ENCODE measurements at places on chromosomes 1 and 21.

GRCh38 chr1:22851517-22851916 lies 121.1 kb downstream of the LACTBL1 start:
- no peak for DNase-seq

DNA sequence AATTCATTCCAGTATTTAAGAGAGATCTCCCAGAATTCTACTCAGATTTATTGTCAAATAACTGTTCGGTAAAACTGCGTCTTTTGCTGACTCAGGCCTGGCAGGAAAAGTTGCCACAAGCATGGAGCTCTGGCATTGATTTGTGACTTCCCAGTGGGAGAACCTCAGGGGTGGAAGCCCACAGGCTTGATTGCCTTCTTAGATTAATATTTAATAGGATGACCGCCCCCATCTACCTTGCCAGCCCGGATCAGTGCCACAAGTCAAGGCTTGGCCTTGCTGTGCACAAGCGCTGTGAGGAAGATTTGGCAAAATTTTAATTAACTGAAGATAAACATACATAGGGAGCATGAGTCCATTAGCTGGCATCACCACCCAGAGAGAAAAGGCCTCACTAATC lies 93.5 kb downstream of the LRIG2 start:
- DNase-seq, result no peak

DNA sequence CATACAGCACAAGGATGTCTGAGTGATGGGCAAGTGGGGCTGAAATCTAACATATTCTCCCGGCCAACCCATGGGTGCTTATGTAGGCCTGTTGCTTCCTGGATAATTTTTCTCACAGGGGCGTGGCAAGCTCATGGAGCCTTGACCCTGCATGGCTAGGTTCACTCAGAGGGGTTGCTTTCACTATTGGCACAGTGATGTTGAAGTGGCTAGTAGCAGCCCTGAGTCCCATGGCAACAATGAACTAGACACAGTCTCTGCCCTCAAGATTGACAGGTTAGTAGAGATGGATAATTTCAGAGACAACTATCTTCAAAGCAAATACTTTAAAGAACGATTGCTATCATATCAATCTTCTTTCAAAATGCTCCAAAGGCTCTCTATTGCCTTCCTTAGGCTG lies 6.5 kb upstream of the MAB21L3 start:
- no peak for DNase-seq

DNA sequence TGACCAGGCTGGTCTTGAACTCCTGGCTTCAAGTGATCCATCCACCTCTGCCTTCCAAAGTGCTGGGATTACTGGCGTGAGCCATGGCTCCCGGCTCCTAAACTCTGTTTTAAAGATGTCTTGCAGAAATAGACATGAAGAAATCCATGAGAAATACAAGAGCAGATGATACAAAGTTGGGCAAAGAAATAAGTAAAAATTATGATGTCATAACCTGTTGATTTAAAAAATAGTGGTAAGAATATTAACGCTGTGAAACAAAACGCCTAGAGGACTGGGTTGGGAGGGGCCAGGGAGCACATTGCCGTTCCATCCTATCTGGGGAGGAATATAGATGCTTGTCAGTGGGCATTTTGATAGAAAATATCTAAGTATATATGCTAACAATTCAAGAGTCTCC lies 1.2 kb upstream of the ITGB2 start:
- DNase-seq, result no peak

DNA sequence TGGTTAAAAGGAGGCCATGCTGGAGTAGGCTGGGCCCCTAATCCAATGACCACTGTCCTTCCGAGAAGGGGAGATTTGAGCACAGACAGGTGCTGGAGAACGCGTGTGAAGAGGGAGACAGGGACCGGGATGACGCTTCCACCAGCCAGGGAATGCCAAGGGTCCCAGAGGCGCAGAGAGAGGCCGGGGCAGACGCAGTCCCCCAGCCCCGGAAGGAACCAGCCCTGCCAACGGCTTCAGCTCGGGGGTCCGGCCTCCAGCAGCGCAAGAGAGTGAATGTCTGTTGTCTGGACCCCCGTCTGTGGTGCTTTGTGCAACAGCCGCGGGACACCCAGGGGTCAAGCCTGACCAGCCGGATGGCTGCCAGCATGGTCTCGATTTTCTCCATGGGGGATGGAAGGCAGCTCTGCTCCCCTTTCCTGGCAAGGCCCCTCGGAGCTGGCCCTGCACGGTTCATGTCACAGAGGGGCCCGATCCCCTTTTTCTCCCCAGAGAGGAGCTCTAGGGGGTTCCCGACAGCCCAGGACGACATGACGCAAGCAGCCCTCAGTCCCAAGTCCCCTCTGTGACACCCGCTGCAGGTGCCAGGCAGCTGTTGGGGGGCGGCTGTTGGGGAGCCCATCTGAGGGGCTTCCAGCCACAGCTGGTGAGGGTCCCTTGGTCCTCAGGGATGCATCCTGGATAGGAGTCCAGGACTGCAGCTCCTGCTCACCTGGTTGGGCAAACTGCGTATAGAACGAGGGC lies 73.5 kb downstream of the SIK1 start:
- DNase-seq, result no peak

DNA sequence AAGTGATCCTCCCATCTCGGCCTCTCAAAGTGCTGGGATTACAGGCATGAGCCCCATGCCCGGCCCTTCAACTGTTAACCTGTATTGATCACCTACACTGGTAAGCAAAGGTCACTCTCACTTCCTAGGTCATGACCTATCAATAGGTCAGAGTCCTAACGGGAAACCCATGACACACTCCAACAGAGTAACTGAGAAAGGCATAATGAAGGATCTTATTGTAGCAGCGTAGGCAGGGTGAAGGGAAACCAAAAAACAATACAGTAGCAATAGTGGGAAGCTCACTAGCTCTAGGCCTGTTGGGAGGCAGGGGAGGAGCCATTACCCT lies 19.5 kb upstream of the IFNAR1 start:
- DNase-seq, result no peak

DNA sequence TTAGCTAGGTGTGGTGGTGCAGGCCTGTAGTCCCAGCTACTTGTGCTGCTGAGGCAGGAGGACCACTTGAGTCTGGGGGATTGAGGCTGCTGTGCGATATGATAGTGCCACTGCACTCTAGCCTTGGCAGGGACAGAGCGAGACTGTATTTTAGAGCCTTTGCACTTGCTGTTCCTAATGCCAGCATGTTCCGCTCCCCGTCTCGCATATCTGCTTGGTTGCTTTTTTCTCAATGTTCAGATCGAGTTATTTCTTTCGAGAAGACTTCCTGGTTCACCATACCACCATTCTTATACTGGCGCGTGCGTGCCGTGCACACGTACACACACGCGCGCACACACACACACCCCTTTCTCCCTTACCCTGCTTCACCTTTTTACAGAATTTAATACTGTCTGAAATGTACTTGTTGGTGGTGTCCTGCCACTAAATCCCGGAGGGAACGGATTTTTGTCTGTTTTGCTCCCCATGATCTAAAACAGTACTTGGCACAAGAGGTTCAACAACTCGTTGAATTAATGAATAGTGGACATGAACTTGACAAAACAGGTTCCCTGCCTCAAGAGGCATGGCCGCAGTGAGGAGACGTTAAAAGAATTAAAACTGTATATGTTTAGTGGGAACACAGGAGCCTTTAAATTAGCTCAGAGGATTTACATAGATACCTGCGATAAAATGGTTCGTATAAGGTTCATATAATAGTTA lies 1.1 kb upstream of the RPRD2 start:
- DNase-seq, result peak; percentile 56

GRCh38 chr1:38685388-38685787 lies 174.2 kb downstream of the RRAGC start:
- DNase-seq, result peak; percentile 31

DNA sequence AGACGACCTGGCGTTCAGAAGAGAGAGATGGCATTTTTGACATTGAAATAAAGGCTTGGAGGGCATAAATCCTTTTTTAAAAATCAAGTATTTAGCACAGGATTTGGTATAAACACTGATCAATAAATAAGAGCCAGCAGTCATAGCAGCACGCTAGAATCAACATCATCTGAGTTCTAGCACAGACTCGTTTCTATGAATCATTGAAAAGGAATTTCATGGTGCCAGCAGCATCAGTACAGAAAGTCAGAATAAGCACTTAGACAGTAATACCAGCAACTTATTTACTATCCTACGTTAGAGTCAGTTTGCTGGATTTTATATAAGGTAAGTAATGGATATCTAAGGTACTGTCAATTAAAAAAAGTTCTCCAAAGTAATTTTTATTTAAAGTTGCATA lies 119.3 kb downstream of the HLCS start:
- no peak for DNase-seq

- DNase-seq, result no peak
These were observed 62.5 kb downstream of the TRIM33 start for GRCh38 chr1:114448370-114449036.

- no peak for DNase-seq
These were observed 147.4 kb downstream of the OLFM3 start for GRCh38 chr1:101849356-101849755.

- DNase-seq, result no peak
These were observed 270.4 kb upstream of the B3GALT2 start for GRCh38 chr1:193456811-193457280.

GRCh38 chr1:40435471-40435870 lies 14.8 kb upstream of the ZFP69B start:
- no peak for DNase-seq

DNA sequence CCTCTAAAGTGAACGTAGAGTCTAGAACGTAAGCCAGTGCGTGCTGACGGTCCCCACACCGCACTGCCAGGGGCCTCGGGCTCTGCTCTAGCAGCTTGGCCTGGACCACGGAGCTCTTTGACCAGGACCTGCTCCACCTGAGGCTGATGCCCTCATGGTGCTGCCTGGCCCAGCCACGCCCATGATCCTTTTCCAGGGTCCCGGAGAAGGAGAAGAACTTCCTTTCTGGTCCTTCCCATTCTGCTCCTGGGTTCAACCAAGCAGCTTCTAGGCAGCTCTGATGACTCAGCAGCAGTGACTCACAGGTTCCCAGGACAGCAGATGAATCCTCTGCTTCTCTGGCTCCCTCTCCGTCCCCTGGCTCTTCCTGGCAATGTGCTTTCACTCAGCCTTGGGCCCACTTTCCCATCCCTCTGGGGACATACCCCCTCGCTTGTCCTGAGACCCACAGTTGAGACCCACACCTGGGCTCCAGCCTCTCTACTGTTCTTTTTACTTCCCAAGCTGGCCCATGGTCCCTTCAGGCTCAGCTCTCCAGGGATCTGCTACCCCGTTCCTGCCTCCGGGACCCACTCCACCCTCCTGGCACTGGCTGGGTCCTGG lies 246.3 kb upstream of the RAB4A start:
- DNase-seq, result no peak

DNA sequence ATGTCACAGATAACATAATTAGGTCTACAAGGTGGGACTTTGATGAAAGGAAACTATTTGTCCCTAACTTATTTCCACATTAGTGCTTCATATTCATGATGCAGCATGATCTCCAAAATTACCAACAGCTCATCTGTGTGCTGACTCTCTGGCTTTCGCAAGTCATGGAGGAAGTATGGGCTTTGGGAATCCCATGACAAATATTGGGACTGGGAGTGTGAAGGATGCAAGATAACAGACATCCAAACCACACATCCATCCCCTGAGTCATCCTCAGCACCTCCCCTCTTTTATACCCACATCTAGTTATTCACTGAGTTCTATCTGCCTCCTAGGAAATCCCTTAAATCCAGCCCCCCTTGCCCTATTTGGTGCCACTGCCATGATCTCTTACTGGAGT lies 102.8 kb upstream of the COL24A1 start:
- DNase-seq, result no peak

GRCh38 chr1:203033287-203033686 lies 7.0 kb downstream of the PPFIA4 start:
- DNase-seq, result no peak

- peak; percentile 88 for DNase-seq
These were observed 22.9 kb upstream of the NDC1 start for GRCh38 chr1:53860967-53861411.

DNA sequence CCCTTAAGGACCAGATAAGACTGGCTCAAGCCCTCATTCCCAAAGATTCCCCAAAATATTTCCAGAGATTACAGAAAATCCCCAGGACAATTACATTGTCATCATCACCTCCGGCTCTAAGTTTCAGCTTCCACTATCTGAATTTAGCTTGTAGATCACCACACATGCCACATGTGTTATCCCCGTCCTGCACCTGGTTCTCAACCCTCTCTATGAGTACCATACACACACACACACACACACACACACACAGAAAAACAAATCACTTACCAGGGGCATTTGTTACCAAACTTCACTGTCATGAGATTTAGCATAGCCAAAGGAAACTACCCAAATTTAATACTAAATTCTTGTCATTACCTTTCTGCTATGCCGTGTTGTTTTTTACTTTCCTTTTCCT lies 15.4 kb upstream of the TSPAN1 start:
- DNase-seq, result no peak

GRCh38 chr1:159979257-159979656 lies 25.2 kb upstream of the SLAMF9 start:
- DNase-seq, result no peak

DNA sequence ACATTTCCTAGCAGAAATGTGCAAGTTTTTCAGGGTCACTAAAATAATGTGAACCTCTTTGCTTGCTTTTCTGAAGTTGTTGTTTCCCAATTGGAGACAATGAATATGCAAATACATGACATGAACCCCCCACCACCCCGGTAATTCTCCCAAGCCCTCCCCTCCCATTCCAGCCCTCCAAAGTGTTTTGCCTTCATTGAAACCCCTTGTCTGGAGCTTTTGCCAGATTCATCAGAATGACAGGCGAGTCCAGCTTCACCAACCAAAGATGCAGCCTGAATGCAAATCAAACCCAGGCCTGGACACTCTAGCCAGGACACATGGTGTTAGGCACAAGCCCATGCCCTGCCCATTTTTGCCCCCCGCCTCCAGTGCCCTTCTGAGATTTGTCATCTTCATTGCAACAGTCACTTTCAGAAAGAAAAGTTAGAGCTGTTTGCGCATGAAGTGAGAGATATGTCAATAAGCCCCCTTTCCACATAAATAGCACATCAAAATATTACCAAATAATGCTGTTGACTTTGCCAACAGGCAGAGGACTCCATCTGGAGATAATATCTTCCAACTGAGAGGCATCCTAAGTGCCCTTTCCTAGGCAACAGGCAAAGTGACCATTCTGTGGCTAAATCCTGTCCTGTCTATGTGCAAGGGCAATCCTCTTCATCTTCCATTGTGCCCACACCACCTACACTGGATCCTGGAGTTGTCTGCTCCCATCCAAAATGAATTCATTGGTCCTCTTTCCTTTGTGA lies 145.6 kb upstream of the NFIA start:
- no peak for DNase-seq

DNA sequence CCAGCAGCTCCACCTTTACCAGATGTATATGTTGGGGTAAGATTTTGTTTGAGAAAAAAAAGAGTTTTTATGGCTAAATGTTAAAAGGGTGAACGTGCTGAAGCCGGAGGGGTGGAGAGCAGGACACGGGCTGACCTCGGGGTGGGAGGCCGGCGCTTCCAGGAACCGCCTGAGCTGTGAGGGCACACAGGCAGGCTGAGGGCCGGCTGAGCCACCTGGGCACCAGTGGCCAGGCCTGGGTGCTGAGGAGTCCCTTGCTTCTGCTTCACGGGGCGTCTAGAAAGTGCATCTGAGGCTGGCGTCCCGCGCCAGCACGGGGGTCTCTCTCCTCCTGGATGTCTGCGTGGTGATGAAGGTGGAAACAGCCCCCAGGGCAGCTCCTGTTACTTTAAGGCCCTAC lies 33.6 kb upstream of the ADARB1 start:
- DNase-seq, result no peak

- no peak for DNase-seq
These were observed 49.9 kb upstream of the ZC3H12A start for GRCh38 chr1:37424523-37424922.
